ENCODE measurements at places on chromosomes 2 and 18.

- no peak for DNase-seq
These were observed 195.6 kb upstream of the POU3F3 start for GRCh38 chr2:104658144-104658835.

DNA sequence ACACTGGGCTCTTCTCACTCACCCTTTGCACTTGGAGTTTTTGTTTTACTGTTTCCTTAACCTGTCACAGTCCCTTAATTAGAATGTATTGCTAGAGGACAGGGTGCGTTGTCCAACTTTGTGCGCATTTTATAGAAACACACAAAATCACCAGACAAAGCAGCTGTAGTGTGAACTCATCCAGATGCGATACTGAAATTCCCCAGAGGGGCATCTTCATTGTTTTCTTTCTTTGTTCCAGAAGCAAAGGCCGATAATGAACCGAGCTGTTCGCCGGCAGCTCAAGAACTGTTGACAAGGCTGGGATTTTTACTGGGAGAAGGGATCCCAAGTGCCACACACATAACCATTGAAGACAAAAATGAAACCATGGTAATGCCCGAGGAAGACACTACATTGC, 137.6 kb downstream of the WDSUB1 start:
- DNase-seq, result no peak

- no peak for DNase-seq
These were observed 18.8 kb upstream of the TNS1 start for GRCh38 chr2:218021536-218022071.

- DNase-seq, result no peak
These were observed 44.3 kb downstream of the ZNF516 start for GRCh38 chr18:76450452-76451395.

DNA sequence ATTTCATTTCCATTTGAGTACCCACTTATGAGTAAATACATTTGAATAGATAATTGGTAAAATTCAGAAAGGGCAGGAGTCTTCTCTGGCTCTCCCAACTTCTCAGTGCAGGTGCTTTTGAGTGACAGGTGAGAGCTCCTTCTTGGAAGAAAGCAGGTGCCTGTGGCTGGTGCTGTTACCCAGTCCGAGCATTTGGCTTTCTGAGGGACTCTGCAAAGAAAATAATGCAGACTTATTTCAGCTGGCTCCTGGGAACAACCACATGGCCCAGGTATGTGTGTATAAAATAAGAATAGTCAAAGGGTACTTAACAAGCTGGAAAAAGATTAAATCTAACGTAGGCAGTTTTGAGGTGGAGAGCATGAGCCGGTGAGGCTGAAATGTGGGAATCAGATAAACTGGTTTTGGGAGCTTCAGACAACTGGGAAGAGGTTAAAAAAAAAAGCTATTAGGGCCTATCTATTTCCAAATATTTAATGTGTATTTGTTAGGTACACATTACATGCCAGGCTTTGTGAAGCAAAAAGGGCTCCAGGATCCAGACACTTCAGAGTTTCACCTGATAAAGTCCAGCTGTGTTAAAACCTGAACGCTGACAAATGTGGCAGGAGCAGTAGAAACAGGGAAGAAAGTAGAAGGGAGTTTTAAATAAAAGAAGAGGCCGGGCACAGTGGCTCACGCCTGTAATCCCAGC, 20.6 kb downstream of the ZNF236 start:
- no peak for DNase-seq

GRCh38 chr2:119384971-119385370, 18.2 kb downstream of the DBI start:
- DNase-seq, result no peak

- peak; percentile 42 for DNase-seq
These were observed 14.2 kb downstream of the NAGK start for GRCh38 chr2:71082402-71083252.

GRCh38 chr2:151860613-151861146, 32.5 kb upstream of the ARL5A start:
- no peak for DNase-seq

DNA sequence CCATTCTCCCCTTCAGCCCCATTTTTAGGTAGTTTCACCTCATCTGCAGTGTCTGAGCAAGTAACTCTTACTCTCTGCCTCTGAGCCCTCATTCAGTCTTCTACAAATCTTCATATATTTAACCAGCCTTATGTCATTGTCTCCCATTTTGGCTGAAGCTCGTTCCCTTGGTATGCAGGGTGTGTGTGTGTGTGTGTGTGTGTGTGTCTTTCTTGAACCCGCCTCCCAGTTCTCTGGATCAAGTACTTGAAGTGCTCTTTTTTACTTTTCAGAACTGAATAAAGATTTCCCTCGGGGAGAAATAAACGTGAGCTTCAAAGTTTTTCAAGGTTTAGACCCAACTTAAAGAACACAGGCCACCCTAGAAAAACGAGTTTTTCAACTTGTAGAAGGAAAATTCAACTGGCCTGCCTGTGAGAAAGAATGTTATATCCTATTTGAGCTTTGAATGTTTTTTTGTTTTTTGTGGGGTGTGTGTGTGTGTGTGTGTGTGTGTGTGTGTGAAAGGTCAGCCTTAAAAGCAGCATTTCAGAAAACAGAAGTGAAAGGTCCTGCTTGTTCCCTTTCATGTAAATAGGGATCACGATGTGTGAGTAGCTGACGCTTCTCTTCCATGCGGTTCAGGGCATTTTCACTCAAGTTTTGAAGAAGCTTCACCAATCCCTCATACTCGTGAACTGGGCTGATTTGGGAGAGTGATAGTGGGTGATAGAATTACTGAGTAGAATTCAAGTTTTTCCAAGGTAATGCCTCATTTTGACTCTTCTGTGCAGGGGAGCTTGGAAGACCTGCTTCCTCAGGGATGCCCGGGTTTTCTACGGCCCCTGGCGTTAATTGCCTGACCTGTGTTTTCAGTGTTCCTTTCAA, 50.6 kb upstream of the EML6 start:
- DNase-seq, result no peak

DNA sequence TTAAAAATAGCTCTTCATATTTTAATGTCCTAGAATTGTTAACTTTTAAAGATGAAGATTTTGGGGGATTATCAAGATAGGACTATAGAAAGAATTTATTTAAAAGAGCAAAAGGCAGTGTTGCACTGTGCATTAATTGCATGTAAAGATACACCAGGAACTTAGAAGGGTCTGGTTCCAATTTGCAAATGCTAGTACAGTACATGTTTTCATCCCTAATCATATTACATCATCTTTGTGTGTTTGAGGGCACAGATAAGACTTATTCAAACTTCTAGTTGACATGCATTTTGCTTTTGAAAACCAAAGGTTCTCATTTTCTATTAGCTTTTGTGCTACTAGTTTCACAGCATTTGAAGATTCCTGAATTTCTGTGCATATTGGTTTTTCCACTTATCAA, 231.7 kb upstream of the LYPD1 start:
- no peak for DNase-seq

DNA sequence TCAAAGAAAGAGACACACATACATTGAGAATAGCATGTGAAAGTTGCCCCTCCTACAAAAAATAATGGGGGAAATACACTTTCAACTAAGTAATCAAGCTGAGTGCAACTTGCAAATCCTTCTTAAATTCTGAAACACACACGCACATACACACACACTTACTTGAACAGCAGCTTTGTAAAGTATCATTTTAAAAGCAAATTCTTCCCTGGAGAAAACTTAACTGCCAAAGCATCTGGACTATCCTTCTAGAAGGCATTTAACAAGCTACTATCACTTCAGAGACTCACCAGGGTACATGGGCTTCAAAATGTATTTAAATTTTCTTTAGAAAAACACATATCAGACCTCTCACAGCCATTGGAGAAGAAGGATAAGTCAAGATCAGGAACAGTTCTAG, 15.3 kb downstream of the GAREM1 start:
- DNase-seq, result no peak

DNA sequence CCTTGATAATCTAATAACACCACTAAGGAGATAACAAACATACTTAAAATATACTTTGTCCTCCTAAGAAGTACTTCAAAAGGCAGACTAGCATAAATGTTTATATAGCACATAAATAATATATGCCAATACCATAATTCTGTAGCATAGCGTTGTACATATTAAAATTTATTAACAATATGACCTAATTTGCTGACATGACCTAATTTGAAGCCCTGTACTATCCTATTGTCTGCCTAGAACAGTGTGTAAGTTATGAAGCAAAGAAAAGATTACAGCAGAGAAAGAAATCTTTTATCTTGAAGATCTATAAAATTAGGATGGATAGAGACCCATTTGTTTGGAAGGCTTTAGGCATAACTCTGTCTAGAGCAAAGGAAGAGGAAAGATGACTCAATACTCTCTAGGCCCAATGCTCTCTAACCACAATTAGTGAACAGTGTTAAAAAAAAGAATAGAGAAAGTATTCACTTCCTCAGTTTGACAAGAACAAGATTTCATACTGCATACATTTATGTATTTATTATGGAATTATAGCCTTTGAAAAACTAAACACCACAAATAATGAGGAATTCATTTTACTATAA, 231.3 kb downstream of the ZRANB3 start:
- no peak for DNase-seq

DNA sequence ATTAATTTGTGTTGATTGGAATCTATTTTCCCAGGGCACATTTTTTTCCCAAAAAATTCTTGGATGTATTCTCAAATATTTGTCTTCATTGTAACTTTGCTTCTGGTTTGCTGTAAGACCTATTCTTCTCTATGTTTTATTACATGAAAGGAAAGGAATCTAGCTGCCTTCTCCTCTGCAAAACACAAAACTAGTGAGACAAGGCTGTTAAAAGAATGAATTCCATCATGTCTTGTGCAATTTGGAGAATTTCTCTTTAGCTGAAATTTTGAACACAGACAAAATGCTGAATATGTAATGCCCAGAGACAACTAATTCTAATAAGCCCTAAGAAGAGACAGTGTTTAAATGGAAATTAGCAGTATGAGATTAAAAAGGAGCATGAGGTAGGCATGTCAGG, 275.9 kb downstream of the CDH20 start:
- no peak for DNase-seq
